ENCODE measurements at places on chromosomes 1 and 21.

DNA sequence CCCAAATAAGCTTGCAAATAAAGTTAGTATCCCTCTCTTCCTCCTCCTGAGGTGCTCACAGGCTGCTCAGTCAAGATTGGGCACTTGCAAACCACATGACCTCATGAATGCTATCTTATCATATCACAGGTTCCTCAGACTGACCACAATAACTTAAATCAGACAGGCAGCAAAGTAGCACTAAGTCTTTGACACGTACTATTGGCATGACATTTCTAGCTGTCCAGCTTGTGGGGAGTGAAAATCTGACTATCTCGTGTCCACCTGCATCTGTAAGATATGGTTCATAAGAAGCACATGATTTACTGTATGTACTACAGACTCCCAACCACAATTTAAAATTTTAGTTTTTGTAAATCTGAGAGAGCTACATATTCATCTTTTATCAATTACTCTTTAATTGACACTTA, 58.0 kb upstream of the GFI1 start:
- DNase-seq: no peak

GRCh38 chr1:37673920-37674319, 18.4 kb upstream of the CDCA8 start:
- no peak for DNase-seq

- DNase-seq: no peak
Observed at GRCh38 chr1:200959411-200959921, 64.0 kb downstream of the KIF21B start.

DNA sequence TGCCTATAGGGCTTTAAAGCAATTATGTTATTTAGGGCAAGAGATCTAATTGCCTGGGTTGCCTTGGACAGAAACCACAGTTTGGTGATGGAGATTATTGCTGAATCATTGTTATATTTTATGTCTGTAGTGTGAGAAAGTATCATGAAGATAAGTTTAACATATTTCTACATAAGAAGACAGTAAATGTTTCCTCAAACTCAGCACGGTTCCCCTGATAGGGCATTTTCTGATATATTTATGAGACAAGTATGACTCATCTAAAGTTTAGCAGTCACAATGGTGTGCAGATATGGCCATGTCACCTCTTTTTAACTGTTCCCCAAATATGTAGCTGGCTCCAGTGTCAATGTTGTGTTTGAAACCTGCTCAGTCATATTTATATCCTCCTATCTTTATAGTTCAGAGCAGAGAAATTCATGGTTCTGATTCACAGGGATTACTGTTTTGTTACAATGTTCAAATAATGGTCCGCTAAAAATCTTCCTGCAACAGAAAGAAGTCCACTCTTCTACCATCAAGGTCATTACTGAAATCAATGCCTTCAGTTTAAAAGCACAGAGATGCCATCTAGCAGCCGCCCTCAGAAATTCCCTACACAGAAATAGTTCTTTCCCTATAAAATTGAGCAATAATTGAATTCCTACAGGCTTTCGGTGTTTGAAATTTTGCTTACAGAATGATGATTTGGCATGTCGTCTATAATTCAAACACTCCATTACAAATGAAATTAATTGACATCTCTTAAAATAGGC, 3.7 kb downstream of the OLFM3 start:
- no peak for DNase-seq

DNA sequence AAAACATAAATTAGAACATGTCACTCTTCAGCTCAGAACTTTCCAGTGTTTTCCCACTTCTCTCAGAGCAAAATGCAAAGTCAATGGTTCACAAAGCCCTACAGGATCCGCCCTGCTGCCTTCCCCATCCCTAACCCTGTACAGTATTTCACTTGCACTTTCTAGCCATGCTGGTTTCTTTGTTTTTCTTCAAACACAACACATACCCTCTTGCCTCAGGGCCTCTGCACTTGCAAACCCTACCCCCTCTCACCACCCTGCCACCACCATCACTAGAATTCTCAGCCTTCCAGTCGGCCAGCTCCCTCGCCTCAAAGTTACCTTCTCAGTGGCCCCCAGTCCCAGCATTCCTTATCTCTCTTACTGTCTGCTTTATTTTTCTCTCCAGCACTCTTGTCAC, 17.6 kb downstream of the TEX35 start:
- no peak for DNase-seq

- DNase-seq: no peak
Observed at GRCh38 chr1:3030663-3031381, 9.6 kb downstream of the ACTRT2 start.

GRCh38 chr1:172118618-172119017, 277.3 kb downstream of the DNM3 start:
- no peak for DNase-seq

DNA sequence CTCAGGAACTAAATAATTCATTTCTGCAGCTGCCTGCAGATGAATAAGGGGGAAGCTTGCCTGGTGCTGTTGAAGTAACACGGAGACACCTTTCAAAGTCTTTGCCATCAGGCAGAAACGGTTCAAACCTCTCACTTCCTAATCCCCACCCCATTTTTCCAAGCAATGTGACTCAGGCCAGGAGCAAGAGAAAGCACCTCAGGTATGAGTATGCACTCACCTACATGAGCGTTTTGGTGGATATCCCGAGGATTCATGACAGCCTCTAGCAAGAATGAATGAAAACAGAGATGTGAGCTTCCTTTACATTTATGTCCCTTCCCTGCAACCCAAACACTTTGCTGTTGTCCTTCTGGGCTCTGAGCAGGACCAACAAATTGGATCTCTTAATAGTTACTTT, 63.4 kb upstream of the LAX1 start:
- no peak for DNase-seq

DNA sequence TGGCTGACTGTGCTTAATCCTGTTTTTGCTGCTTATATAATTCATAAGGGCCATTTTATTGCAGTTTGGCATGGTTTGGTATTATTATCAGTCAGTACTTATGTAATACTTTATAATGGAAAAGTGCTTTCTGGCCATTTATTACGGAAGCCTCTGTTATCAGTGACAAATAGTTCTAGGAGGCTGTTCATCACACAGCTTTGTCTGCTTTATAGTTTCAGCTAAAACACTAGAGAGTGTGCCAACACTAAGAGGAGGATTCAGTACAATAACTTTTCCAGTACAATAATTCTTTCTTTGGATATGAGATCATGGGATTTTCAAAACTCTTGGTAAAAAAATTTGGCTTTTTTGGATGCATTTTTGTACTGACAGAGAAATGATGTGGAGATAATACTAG, 102.9 kb upstream of the PTGFR start:
- DNase-seq: no peak

DNA sequence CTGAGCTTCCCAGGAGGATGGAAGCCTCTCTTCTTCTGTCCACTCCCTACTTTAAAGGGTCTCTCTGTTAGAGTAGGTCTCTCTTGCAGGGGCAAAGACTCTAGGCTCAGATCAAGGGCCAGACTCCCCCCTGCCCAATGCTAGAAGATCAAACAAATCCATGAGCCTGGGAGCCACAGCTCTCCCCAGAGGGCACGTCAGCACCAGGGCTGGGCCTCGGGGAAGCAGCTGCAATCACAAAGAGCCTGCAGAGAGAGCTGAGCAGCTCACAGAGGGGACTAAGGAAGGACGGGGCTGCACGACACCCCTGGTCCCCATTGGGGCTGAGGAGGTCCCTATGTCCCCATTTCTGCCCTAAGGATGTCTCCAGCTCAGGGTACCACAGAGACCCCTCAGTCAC, 3.9 kb downstream of the CNTN2 start:
- no peak for DNase-seq

DNA sequence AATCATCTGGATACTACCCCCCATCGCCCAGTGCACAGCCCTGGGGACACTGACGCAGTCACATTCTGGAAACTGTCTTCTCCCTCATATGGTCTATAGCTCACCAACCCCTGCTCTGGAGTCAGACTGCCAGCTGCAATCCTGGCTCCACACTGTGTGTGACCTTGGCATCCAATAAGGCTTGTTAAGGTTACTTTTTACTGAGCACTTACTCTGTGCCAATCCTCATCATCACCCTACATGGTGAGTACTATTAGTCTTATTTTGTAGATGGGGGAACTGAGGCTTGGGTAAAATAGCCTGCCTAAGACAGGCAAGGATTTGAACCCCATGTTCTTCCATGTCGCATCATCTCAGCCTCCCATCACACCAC, 34.9 kb downstream of the AHDC1 start:
- no peak for DNase-seq

DNA sequence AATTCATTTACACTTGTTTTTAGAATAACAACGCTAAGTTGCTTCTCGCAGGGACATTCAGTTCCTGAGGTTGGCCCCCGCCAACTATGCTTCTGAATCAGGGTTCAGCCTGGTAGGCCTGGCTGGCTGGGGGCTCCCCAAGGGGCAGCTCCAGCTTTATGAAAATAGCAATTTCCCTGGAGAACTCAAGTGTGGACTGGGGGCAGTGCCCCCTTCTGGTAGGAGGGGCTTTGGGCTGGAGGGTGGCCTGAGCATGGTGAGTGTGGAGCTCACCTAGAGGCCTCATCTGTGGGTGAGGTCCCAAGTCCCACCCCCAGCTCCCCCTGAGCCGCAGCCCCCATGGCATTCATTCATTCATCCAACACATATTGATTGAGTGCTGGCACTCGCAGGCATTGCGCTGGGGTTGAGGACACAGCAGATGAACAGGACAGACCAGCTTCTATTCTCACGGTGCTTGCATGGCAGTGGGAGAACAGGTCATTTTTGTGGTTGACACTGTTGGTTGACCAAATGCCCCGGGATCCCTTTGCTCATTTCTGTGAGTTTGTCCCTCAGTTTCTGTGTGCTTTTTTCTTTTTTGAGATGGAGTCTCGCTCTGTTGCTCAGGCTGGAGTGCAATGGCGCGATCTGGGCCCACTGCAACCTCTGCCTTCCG, 79.2 kb downstream of the UBIAD1 start:
- no peak for DNase-seq

- no peak for DNase-seq
Observed at GRCh38 chr1:100308777-100309176, 42.8 kb downstream of the RTCA start.

- DNase-seq: peak; percentile 53
Observed at GRCh38 chr1:150311762-150312161, 9.6 kb upstream of the PRPF3 start.

GRCh38 chr1:5725855-5726585, 266.2 kb downstream of the NPHP4 start:
- DNase-seq: no peak

DNA sequence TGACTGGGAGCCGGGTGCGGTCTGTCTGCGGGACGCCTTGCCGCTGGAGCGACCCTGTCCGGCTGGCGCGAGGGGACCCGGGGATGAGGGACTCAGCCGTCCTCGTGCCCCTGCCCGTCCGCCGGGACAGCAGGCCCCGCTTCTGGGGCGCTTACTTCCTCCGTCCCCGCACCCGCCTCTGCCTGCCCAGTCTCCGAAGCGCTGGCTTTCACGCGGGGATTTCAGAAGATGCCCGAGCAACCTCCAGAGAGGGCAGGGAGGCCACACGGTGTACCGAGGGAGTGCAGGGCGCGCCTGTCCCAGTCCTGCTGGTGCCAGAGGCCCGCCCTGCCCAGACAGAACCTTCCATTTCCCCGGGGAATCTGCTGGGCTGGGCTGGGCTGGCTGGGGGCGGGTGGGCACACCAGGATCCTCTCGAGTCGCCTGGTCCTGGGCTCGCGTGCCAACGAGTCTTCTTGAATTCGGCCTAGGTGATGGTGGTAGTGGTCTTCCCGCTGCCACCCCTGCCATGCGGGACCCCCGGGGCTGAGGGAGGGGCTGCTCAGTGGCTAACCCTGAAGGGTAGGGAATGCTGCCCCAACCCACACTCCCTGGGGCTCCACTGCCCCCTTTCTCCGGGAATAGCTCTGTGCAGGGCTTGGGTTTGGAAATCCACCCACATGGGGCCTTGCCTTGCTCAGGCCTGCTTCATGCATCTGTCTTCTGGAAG, 2.5 kb upstream of the TRPM2 start:
- no peak for DNase-seq

DNA sequence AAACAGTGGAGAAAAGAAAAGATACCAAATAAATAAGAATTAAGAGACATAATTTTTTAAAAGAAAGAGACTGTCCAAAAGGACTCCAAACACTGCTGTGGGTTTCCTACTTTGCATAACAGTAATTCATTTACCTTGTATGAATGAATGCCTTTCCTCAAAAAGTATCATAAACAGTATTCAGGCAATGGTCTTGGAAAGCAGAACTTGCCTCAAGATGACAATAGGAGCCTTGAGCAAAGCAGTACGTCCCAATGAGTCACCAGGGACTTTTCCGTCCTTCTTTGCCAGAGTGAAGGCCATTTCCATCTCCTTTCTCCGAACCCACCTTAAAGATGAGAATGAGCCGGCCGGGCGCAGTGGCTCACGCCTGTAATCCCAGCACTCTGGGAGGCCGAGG, 186.4 kb downstream of the ZBTB18 start:
- no peak for DNase-seq

DNA sequence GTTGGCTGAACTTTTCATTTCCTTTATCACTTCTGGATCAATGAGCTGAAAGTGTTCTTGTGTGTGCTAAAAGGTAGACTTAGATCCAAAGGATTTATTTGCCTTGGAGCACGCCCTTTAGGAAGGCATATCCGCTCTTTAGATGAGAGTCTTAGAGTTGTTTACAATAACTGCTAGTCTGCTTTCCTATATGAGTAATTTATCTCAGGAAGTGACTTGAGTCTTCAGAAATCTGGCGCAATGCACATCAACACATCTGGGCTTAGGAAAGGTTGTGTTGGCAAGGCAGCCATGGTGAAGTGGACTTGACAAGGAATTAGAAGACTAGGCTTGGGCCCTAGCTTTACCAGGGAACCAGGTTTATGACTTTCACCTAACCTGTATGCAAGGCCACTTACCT, 204.1 kb upstream of the PTGFR start:
- DNase-seq: no peak

DNA sequence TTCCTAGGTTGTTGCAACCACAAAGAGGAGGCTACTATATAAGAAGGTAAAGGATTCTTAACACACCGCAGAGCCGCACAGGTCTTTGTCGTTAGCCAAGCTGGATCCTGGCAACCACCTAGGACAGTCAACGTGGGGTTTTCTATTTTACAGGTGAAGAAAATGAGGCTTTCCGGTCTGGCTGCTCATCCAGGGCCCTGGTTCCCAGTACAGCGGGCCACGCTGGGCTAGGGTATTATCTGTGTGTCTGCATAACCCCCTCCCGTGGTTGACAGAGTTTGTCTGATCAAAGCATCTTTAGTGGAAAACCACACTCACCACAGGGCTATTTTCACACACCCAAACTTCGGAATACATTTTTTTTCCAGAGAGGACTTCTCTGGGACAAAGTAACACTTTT, 39.0 kb upstream of the PDE9A start:
- DNase-seq: no peak
